ENCODE measurements at places on chromosomes 4 and X. TPM values are rescaled to one million over a fixed set of nuclear protein-coding genes. Genes with fewer than 3 reads are reported as not detected.

The RENBP gene
- 4.4 TPM for total RNA-seq

The GAGE12H gene
- total RNA-seq: not detected

The SSX4 gene
- total RNA-seq: not detected

The NHSL2 gene
- total RNA-seq: 14.4 TPM

The ATG4A gene
- 9.5 TPM for total RNA-seq

The SLIT2 gene
- 125 TPM for total RNA-seq

The REPS2 gene
- 15.6 TPM for total RNA-seq

The UCHL1 gene
- total RNA-seq: 37.2 TPM

The SSX3 gene
- not detected for total RNA-seq

The KCND1 gene
- 2.4 TPM for total RNA-seq

The F9 gene
- total RNA-seq: not detected

The AKAP14 gene
- total RNA-seq: not detected

The XAGE3 gene
- total RNA-seq: not detected

The FDCSP gene
- total RNA-seq: 1.7 TPM

The SLC4A4 gene
- total RNA-seq: 11.7 TPM

The SCARB2 gene
- 271 TPM for total RNA-seq

The HS6ST2 gene
- total RNA-seq: 8.6 TPM

Measured in urinary bladder (tissue), 4 donors.